ENCODE measurements at places on chromosomes 4 and X. TPM values are rescaled to one million over a fixed set of nuclear protein-coding genes. Genes with fewer than 3 reads are reported as not detected.

The GPM6B gene
- 15.7 TPM for total RNA-seq

The MUC7 gene
- not detected for total RNA-seq

The MTNR1A gene
- not detected for total RNA-seq

The PHEX gene
- 0.49 TPM for total RNA-seq

- DNase-seq, result no peak
Observed at GRCh38 chrX:30278365-30278764, 30.8 kb downstream of the NR0B1 start.
